ENCODE measurements at places on chromosomes 3 and 15.

DNA sequence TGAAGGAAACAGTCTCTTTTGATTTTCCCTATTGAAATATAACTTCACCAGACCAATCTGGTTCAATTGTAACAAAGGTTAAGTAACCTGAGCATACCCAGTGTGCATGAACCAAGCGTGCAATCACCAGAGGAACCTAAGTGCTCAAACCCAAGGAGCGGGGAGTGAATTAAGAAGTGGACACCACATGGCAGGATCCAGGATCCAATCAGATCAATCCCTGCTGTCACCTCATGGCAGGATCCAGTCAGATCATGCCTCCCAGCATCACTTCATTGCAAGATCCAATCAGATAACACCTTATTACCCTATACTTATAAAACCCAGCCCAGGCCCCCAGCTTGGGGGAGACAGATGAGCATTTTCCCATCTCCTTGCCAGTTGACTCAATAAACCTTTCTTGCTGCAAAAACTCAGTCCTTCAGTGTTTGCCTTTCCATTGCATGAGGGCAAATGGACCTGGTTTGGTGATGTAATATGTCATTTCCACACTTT is 38.9 kb upstream of the RNU6-1 start:
- no peak for DNase-seq

DNA sequence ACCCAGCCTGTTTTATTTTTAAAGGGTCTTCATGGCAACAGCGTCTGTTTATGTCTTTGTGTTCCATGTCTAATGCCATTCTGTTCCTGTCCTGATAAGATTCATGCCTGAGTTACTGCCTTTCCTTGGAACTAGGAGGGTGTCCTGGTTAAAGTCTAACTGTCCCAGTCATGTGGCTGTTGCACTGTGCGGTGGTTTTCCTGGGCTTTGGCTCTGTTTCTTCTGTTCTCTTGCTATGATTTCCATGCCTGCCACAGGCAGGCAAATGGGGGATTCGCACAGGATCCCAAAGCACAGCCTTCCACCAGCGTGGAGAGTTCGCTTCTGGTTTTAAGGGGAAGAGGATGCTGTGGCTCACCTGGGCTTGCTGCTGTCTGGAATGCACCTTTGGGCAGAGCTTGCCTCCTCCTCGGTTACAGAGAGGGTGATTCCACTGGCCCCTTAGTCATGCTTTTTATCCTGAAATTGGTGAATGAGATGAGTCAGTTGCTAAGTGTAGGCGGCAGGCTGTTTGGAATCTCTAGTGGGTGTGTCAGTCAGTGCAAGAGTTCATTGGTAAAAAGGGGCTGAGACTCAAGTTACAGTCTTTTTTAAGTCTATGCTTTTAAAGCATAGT is 86.8 kb downstream of the CCK start:
- no peak for DNase-seq

DNA sequence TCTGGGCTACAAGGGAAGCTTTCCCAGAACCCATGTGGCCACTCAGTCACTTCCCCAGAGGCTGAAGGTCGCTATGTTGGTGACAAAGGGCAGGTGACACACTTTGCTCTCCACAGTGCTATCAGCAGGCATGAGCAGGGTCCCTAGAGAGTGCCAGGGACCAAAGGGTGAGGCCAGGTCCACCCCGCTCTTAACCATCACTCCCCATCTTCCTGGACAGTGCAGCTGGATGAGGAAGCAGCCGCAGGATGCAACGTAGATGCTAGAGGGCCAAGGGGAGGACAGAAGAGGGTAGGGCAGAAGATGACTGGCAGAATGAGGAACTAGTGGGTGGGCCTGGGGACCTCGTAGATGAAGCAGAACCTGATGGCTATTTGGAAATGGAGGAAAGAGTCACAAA is 13.6 kb upstream of the LTF start:
- no peak for DNase-seq

GRCh38 chr3:172352786-172353185 is 95.5 kb downstream of the GHSR start:
- DNase-seq = no peak

DNA sequence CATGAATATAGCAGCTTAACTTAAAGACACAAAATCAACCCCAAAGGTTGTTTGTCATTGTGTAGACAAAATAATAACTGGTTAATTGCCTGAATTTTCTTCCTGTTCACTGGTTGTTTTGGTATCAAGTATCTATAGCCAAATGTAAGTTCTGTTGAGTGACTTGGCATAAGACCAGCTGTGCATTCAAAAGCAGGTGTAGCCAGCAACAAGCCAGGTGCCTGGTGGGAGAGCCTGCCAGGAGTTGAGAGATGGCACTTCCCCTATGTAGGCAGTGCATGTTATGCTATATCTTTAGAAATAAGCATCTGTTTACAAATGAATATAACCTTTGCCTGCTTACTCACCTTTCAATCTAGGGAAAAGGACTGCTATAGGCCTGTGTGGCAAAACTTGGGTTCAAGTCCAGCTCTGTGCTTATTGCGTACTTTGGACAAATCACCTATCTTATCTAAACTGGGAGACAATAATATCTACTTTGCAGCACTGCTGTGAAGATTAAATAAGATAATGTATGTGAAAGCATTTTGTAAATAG is 84.9 kb upstream of the TBL1XR1 start:
- DNase-seq = no peak

GRCh38 chr3:171548917-171549316 is 88.7 kb upstream of the TNIK start:
- DNase-seq = no peak

DNA sequence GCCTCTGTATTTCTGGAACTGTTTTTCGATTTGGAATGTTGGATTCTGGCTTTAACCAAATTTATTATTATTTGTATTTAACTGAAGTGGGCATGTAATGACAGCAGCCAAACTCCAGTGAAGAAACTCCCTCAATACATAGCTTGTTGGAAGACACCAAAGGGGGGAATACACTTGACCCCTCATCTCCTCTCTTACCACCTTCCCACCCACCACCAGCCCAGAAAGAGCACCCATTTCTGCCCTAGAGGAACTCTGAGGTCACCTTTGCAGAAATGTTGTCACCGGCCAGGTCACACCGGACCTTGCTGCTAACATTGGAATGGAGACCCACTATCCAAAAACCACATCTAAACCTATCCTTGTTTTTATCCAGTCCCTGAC is 58.6 kb upstream of the CA12 start:
- DNase-seq = no peak

- no peak for DNase-seq
Observed at GRCh38 chr3:177571271-177571943, 374.1 kb upstream of the TBL1XR1 start.

GRCh38 chr15:55989383-55989782 is 4.0 kb downstream of the NEDD4 start:
- no peak for DNase-seq

DNA sequence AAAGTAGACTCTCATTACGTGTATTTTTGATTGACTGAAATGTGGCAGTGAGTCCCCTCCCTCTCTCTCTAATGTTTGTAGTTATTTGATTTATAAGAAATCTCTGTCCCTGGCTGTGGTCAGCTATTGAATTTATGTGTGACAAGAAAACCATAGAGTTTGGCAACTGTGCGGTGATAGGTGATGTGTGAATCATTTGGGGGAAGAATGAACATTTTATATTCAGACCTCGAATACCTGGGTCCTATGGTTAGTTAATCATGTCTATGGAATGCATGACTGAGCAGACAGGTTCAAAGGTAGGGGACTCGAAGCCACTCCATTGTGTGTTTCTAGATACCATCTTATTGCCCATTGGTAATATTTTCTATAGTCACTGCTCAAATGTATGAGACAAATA is 712.1 kb downstream of the MECOM start:
- no peak for DNase-seq

DNA sequence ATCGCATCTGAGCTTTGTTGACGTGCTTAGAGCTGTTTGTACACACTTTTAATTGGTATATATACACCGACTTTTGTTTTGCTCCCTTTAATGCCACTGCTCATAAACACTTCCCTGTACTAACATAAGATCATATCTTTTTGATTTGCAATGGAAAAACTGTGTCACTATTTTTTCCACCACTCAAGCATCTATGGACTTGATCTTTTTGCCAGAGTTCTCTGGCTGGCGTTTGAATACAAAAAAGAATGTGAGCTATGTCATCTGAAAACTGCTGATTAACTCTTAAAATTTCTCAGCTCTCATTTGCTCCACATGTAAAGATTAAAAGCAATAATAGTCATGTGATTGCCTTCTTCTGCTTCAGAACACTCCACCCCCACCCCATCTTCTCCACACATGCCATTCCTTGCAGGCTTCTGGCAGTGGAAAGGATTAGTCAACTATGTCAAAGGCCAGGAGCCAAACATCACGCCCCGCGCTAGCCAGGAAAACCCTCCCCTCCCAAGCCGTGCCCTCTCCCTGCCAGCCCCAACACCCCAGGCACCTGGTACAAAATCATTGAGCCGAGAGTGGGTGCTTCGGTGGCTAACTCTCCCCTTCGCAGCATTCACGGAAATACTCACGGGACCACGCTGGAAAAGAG is 123.4 kb upstream of the MEF2A start:
- DNase-seq = peak; percentile 80

DNA sequence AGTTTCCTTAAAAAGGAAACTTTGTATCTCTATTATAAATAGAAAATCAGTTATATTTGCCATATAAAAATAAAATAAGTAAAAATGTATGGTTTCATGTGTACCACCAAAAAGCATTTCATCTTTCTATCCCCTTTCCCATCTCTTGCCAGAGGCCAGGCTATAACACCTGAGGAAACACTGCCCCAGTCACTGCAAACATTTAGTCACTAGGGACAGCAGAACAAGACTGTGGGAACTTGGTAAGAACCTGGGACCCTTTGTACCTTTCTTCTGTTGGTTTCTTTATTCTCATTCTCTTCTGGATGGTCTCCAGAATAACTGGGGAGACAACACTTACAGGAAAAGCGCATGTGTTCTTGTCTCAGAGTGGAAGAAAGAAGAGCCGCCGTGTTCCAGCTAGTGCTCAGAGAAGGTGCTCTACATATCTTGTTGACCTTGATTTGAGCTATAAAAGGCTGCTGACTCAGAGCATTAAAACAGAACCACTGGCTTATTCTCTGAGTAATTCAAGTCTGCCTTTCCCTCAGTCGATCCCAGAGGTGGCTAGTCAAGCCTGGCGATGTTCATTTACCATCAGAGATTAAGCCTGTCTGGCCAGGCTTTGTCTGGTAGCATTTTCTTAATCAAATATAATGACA is 361.6 kb downstream of the RBMS3 start:
- peak; percentile 63 for DNase-seq

GRCh38 chr15:52378746-52379394 is 83.3 kb upstream of the MYO5C start:
- no peak for DNase-seq

GRCh38 chr15:70778258-70779076 is 15.1 kb upstream of the UACA start:
- DNase-seq = no peak

DNA sequence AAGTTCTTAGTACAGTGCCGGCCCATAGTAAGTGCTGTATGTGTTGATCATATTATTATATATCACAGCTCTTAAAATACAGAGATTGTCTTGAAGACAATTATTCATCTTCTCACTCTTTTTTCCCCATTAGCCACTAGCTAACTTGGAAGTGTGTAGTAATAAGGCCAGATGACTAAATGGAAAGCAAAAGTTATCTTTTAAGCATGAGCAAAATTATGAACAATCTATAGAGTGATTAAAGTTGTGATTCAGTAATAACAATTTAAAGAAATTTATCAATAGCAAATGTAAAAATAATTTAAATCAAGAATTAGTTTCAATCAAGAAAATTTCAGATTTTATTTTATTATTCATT is 630.9 kb upstream of the TBL1XR1 start:
- no peak for DNase-seq

DNA sequence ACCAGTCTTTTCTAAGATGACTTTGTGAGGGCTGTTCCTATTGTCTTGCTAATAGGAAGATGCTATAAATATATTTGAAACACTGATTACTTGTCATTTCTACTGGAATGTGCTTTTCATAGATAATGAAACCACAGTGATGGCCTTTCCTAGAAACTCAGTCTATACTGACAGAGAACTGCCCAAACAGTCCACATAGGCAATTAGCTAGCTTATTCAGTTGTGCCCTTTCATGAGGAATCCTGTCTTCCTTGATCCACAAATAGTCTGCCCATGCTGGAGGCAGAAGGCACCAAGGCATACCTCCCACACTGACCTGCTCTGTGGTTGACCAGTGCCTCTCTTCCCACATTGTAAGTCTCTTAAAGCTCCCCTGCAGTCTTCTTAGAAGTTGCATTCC is 135.9 kb downstream of the CMSS1 start:
- no peak for DNase-seq

DNA sequence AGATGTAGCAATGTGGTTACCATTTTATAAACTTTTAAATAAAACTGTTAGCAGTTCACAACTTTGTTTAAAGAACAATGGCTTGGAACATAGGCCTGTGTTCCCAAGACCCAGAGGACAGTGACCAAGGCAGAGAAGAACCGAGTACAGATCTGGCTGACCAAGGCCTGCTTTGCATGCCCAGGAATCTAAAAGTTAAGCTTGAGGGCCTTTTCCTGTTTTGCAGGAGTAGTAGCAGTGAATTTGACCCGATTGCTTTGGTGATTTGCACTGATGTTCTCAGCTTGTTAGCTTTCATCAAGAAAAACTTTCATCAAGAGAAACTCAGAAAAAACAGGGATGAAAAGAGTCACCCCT is 9.9 kb downstream of the FILIP1L start:
- DNase-seq = no peak

GRCh38 chr3:52435246-52436101 is 9.4 kb downstream of the SEMA3G start:
- peak; percentile 51 for DNase-seq

DNA sequence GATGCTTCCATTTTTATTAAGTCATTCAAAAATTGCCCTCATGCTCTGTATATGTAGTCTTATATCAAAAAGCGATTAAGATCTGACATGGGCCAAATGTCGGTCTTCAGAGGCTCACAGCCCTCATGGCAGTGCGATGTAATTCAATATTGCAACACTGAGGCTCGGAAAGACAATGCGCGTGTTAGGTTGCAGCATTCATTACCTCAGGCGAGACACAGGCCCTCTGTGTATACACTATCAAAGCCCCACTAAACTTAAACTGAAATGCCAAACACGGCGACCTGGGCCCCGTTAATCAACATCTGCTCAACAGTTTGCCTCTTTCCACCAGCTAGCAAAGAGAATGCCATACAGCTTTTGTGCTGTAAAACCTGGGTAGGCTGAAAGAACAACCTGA is 413.4 kb downstream of the ERC2 start:
- no peak for DNase-seq

- DNase-seq = no peak
Observed at GRCh38 chr3:172125053-172125452, 85.7 kb downstream of the FNDC3B start.

- DNase-seq = no peak
Observed at GRCh38 chr3:148075771-148076716, 621.7 kb upstream of the AGTR1 start.

DNA sequence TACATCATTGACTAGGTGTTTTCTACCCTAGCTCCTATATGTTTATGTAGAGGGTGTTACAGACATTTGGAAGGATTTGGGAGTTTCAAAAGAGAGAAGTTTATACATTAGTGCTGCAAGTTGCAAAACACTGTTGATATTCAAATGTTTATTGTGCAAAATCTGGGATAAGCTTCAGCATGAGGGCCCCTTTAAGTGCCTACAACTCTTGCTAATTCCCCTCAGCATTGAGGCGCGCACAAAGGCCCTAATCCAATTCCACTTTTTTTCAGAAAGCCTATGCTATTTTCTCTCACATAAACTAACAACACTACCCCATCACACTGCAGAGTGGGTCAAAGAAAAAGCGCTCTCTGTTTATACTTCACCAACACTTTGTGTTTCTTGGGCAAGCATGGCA is 208.0 kb downstream of the NR2F2 start:
- no peak for DNase-seq

GRCh38 chr3:185420762-185421161 is 57.8 kb downstream of the MAP3K13 start:
- no peak for DNase-seq

GRCh38 chr15:50390554-50391264 is 33.5 kb upstream of the USP8 start:
- DNase-seq = no peak
